ENCODE measurements at places on chromosomes 11 and 22. TPM values are rescaled to one million over a fixed set of nuclear protein-coding genes. Genes with fewer than 3 reads are reported as not detected.

DNA sequence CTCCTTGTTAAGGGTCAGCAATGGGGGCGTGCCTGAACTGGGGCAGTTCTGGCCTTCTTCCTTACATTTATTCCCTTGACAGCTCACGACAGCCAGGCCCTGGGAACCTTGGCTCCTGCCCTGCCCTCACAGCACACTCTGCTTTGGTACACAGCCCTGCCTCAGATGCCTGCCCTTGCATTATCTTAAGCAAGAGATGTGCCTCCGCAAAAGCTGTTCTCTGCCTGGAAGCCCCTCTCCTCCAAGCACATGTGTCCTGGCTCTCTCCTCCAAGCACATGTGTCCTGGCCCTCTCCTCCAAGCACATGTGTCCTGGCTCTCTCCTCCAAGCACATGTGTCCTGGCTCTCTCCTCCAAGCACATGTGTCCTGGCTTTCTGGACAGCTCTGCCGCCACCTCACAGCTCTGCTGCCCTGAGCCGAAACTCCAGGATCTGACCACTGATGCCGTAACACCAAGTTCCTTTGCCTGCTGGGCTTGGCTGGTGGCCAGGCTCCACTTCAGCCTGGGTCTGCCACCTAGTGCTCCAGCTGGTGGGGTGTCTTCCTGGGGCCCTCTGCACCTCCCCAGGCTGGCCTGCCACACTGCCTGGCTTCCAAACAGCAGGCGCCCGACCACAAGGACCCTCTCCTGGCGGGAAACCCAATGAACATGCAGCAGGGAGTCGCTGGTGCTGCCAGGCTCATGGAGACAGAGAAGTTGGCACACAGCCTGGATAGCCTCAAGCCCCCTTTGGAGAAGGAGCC lies 53.0 kb downstream of the SCUBE1 start:
- DNase-seq, result peak; percentile 38

- DNase-seq, result no peak
Observed at GRCh38 chr11:62449451-62449851, 30.6 kb downstream of the SCGB1A1 start.

DNA sequence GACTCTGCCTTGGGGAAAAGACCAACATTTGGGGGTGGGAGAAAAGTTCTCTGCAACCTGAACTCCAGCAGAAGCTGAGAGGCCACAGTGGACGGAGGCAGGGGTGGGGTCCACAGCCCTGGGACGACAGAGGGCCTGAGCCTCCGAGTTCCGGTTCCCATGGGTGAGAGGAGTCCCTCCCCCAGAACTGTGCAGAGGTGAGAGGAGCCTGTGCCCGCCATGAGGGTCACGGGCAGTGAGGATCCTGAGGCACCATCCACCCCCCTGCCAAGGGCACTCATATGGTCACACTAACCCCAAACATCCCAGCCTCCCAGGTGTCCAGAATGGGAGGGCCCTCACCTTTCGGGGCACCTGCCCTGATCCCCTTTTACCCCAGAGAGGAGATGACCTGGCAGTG lies 30.5 kb downstream of the KIAA0930 start:
- no peak for DNase-seq

DNA sequence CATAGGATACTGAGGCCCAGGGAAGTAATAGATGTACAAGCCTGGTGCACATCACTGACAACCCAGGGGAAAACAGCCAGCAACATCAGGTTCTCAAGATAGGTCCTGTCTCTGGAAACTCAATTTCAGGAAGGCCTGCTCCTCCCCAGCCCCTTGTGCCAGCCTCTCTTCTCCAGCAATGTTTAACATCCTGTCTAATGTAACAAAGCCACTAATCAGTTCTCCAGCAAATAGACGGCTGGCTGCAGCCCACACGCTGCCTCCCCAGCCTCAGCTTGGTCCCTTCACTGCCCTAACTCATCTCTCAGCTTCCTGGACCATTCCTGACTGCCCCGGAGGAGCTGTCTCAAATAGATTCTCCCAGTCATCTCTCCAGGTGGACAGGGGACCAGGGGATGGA lies 37.8 kb downstream of the RPL27A start:
- no peak for DNase-seq

- no peak for DNase-seq
Observed at GRCh38 chr22:44604991-44605390, 97.0 kb upstream of the PRR5 start.

DNA sequence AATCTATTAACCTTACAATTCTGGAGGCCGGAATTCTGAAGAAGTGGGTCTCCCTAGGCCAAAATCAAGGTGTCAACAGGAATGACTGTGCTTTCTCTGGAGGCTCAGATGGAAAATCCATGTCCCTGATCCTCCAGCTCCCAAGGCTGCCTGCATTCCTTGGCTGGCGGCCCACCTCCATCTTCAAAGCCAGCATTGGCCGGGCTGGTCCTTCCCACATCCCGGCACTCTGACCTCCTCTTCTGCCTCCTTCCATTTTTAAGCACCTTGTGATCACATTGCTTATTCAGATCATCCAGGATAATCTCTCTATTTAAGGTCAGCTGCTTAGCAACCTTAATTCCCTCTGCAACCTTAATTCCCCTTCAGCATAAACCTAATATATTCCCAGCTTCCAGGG lies 22.7 kb upstream of the CTSD start:
- DNase-seq, result no peak

MRGPRF gene
- total RNA-seq, result 1.1 TPM

APOBEC3H gene
- not detected for total RNA-seq

RTN4R gene
- total RNA-seq, result 30.7 TPM

TPST2 gene
- total RNA-seq, result 17.2 TPM

GGTLC2 gene
- total RNA-seq, result not detected

CRYBB3 gene
- not detected for total RNA-seq

OR5T1 gene
- not detected for total RNA-seq
